ENCODE measurements at places on chromosomes 4 and X. TPM values are rescaled to one million over a fixed set of nuclear protein-coding genes. Genes with fewer than 3 reads are reported as not detected.

F8A2 gene
- not detected for total RNA-seq

MAGEC3 gene
- not detected for total RNA-seq

GRCh38 chr4:33737726-33738125, 2506.6 kb downstream of the ARAP2 start:
- DNase-seq, result no peak

- no peak for DNase-seq
These were observed 825.6 kb downstream of the PCDH7 start for GRCh38 chr4:31545755-31546154.

- DNase-seq, result no peak
These were observed 45.9 kb upstream of the RHOH start for GRCh38 chr4:40150932-40151331.

DNA sequence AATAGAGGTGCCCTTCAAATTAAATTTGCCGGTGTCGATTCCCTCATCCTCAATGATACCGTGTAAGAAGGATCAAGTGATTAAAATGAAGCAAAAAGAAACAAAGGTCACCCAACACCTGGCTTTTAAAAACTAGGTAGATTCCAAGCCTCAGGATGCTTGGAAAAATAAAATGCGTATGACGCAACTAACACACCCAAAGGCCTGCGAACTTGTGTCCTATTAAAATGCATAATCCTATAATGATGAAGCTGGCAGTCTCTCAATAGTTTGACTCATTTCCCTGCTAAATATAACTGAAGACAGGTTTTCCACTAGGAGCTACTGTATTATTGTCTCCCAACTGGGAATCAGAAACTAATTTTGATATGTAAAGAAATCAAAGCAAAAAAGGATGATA, 263.2 kb downstream of the DHX15 start:
- DNase-seq, result no peak

- no peak for DNase-seq
These were observed 810.5 kb upstream of the ADGRL3 start for GRCh38 chr4:60389633-60390032.

- no peak for DNase-seq
These were observed 115.9 kb upstream of the RBPJ start for GRCh38 chr4:26204911-26205370.

GRCh38 chr4:78864405-78865024, 74.7 kb downstream of the PAQR3 start:
- peak; percentile 44 for DNase-seq

DNA sequence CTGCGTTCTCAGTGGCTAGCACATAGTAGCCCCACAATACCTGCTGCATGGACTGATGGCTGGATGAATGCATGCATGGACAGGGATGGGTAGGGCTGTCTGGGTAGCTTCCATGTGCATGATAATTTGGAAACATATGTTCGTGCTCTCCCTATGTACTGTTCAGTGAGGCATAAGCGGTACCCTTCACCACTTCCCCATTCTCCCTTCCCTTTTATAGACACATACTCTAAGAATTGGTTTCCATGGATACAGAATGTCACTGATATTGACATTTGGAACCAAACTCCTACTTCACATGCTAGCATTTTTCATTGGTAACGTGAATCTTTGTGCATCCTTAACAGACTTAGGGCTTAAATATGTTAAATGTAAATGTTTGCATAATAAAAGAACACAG, 20.4 kb downstream of the USP46 start:
- DNase-seq, result no peak

DNA sequence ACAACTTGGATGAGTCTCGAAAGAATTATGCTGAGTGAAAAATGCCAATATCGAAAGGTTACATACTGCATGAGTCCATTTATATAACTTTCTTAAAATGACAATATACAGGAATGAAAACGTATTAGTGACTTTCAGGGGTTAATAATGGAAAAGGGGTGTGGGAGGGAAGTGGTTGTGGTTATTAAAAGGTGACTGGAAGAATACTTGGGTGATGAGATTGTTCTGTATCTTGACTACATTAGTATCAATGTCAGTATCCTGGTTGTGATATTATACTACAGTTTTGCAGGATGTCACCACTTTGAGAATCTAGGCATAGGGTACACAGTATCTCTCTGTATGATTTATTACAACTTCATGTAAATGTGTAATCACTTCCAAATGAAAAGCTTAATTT, 204.5 kb downstream of the DTHD1 start:
- DNase-seq, result no peak

GRCh38 chrX:13469963-13470684, 99.3 kb upstream of the EGFL6 start:
- DNase-seq, result no peak

GRCh38 chr4:139950568-139950967, 203.4 kb downstream of the MAML3 start:
- peak; percentile 83 for DNase-seq

- no peak for DNase-seq
These were observed 1.4 kb downstream of the VEGFD start for GRCh38 chrX:15382813-15383212.

GRCh38 chr4:86398187-86398586, 38.3 kb upstream of the MAPK10 start:
- DNase-seq, result no peak

DNA sequence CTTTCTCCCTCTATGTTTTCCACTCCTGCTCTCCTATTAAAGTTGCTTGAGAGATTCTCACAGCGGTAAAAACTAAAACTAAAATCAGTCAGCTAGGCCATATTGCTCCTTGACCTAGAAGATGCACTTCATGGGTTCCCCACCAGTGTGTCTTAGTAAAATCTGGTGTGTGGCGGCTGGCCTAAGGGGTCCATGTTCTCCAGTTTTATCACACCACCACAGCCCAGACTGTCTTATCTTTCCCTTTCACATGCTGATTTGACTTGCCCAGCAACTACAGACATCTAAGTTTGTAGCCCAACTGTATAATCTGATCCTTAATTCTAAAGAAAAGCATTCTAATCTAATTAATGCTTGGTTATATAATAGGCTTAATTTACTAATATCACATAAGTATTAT, 68.0 kb downstream of the ATP8A1 start:
- DNase-seq, result no peak

- no peak for DNase-seq
These were observed 49.8 kb upstream of the CAMK2D start for GRCh38 chr4:113811359-113811758.
